ENCODE measurements at places on chromosomes 1 and 21.

- no peak for DNase-seq
Observed at GRCh38 chr21:45332981-45333582, 45.4 kb upstream of the POFUT2 start.

DNA sequence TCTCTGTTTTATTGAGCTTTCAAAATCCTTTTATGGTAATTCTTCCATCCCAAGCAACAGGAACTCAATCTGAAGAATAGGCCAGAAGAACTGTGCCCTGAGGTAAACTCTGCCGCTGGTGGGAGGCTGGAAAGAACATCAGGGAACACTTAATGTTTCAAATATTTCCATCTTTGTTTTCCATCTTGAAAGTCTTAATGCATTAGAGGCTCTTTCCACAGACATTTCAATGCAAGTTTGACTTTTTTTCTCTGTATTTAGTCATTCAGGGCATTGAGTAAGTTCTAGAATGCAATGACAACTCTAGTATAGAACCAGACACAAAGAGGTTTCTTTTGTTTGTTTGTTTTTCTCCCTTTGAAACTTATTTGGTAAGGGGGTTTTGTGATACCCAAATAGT lies 61.5 kb downstream of the KIAA0040 start:
- DNase-seq, result no peak

- no peak for DNase-seq
Observed at GRCh38 chr1:43292216-43292615, 6.8 kb upstream of the C1orf210 start.

- no peak for DNase-seq
Observed at GRCh38 chr1:80987106-80987505, 813.6 kb upstream of the ADGRL2 start.

- no peak for DNase-seq
Observed at GRCh38 chr21:42565206-42565810, 51.7 kb downstream of the SLC37A1 start.

GRCh38 chr21:14602382-14602958 lies 56.4 kb upstream of the SAMSN1 start:
- no peak for DNase-seq

DNA sequence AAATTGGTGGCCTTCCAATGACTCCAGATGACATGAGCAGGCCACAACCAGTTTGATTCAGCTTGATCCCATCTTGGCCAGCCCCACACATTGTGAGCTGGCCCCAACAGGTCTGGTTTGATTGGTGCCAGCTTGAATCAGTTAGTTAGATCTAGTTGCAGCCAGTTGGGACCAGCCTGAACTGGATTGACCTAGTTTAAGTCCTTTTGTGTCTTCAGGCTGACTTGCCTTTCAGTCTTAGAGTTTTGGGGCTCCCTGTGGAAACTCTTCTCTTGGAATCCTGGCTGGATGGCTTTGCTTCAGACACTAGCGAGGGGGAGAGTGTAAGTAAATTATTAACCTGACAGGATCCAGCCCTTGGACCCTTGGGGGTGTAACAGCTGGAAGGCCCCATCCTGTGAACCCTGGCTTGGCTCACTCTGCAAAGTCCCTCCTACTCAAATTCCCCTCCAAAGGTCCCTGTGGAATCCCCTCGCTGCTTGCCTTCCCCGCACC lies 36.2 kb upstream of the POU3F1 start:
- DNase-seq, result no peak

- no peak for DNase-seq
Observed at GRCh38 chr1:81377406-81377805, 423.3 kb upstream of the ADGRL2 start.

- DNase-seq, result no peak
Observed at GRCh38 chr21:31921079-31921478, 48.3 kb downstream of the HUNK start.

- DNase-seq, result no peak
Observed at GRCh38 chr1:168288311-168289052, 7.8 kb downstream of the TBX19 start.

DNA sequence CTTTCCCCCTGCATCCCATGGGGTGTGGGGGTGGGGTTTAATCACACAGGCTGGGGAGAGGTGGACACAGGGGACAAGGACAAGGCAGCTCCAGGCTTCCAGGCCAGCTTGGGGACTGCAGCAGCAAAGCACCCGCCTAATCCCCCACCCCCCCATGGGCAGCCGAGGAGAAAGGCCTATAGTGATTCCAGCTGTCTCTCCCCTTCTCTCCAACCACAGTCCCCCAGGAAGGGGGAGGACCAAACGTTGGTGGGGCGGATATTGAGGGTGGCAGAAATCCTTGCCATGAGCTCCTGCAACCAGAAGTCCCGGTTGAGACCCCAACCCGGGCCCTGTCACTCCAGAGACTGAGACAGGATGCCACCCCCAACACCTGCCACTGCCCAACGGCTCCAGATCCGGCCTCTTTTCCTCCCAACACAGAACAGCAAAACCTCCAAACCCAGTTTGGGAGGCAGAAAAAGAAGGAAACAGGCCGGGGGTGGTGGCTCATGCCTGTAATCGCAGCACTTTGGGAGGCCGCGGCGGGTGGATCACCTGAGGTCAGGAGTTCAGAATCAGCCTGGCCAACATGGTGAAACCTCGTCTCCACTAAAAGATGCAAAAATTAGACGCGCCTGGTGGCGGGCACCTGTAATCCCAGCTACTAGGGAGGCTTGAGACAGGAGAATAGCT lies 1.7 kb downstream of the EPHA2 start:
- no peak for DNase-seq

GRCh38 chr1:1206376-1206965 lies at the start of gene TNFRSF18:
Gene TNFRSF18, minus strand, starts transcription at chr1:1206592. Its CDS starts 21 bp downstream, at chr1:1206571.
- no peak for DNase-seq

GRCh38 chr21:44749759-44750674 lies 38.6 kb upstream of the TSPEAR start:
- DNase-seq, result no peak

- no peak for DNase-seq
Observed at GRCh38 chr1:179016706-179017382, 8.8 kb upstream of the FAM20B start.

DNA sequence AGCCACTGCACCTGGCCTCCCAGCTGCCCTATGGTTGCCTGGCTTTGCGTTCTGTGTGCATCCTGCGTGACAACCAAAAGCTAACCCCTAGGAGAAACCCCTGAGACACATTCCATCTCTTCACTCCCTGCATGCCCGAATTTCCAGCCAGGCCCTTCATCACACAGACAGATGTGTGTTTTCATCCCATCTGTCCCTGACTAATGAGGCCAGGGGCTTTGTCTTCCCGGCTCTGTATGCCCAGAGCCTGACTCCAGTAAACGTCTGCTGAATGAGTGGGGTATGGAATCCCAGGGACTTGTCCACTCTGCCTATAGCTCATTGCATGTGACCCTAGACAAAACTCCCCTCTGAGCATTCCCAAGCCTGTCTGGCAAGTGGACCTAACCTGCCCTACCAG lies 9.6 kb downstream of the ESPN start:
- no peak for DNase-seq

DNA sequence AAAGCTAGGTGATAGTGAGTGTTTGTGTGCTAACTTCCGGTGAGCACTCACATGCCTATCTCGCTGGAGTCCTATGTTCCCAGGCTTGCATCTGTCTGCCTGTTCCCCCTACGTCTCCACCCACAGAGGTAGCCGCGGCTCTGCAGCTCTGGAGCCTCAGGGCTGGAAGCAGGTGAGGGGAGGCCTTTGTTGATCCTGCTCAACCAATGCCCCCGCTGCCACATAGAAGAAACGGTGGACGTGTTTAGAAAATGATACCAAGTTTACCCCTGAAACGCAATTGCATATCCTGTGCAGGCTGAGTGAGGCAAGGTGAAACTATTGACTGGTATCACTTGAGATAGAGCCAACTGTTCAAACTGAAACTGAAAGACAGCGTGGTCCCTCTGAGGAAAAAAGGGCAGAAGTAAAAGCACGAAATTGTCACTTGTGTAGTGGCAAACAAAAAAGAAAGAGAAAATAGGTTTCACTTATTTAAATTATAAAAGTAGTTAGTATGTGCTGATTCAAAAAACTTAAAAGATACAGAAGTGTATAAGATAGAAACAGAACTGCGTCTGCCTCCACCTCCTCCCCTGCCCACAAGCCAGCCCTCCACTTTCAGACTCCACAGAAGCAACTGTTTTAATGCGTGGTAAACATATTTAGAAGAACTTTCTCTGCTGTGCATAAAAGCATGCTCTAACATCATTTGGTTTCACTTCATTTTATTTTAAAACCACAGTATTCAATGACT lies 38.6 kb upstream of the ETS2 start:
- peak; percentile 24 for DNase-seq

DNA sequence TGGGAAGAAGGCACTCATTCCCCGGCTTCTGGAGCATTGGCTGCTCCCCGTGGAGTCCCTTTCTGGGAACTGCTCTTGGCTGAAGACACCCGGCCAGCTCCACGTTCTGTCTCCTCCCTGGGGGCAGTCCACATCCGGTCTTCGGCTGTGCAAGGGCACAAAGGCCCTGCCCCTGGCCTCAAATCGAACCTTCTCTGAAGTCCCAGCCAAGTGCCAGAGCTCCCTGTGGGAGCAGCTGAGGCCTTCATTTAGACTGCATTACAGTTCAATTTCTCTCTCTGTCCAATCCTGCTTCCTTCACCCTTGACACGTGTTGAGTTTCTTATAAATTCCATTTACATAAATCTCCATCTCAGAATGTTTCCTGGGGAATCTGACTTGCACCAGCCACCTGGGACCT lies 132.9 kb upstream of the POU3F1 start:
- DNase-seq, result no peak

DNA sequence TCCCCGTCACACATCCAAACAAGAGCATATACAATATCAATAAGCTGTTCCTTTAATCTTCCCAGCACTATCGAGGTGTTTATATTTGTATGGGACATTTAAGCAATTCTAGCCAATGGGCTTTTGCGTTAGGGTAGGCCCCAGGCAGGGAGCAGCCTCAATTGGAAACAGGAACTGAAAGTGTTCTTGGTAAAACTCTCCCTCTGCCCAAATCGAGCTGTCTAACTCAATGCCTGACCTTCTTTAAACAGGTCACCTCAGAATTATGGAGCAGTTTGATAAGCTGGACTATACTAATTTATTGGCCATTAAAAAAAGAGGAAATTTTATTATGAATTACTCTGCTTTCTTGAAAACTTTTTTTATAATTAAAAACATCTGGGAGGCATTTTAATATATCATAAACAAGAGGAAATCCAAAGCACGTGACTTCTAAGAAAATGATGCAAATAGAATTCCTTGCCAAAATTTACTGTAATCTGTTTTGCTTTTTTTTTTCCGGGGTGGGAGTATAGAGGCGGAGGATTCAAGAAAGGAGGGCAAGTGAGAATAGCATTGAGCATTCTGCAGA lies 498.1 kb downstream of the LMO4 start:
- DNase-seq, result no peak

GRCh38 chr21:37273440-37273839 lies 6.3 kb upstream of the VPS26C start:
- DNase-seq, result no peak

GRCh38 chr1:211701733-211702132 lies 26.3 kb upstream of the NEK2 start:
- no peak for DNase-seq

DNA sequence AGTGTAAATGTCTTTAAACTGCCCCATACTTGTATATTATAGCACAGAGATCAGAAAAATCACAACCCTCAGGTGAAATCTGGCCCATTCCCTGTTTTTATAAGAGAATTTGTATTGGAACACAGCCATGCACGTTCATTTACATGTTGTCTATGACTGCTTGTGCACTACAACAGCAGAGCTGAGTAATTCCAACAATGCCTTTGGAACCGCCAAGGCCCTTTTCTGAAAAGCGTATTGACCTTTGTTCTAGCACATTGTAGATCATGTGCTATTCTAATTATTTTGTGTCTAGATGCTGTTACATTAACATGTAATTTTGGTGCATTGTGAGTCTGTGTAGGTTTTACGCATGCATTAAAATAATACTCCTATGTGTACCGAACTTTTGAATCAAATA lies 339.6 kb downstream of the CHRM3 start:
- no peak for DNase-seq

DNA sequence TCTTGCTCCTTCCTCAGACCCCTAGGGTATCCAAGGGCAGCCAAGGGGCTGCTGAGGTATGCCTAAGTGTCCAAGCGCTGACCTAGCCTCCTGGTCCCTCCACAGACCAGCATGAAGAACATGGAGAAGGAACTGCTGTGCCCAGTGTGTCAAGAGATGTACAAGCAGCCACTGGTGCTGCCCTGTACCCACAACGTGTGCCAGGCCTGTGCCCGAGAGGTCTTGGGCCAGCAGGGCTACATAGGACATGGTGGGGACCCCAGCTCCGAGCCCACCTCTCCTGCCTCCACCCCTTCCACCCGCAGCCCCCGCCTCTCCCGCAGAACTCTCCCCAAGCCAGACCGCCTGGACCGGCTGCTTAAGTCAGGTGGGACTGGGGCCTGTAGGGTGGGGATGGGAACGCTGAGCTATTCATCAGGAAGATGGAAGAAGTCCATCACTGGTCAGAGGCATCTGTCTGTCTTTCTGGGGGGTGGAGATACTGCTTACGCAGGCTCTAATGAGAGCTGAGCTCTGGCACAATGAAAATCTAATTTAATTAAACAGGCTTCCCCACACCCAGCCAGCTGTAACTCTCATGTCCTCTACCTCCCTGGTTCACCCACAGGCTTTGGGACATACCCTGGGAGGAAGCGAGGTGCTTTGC lies 1.8 kb downstream of the TRIM46 start:
- no peak for DNase-seq

- DNase-seq, result no peak
Observed at GRCh38 chr1:33402206-33402605, 28.7 kb downstream of the PHC2 start.

DNA sequence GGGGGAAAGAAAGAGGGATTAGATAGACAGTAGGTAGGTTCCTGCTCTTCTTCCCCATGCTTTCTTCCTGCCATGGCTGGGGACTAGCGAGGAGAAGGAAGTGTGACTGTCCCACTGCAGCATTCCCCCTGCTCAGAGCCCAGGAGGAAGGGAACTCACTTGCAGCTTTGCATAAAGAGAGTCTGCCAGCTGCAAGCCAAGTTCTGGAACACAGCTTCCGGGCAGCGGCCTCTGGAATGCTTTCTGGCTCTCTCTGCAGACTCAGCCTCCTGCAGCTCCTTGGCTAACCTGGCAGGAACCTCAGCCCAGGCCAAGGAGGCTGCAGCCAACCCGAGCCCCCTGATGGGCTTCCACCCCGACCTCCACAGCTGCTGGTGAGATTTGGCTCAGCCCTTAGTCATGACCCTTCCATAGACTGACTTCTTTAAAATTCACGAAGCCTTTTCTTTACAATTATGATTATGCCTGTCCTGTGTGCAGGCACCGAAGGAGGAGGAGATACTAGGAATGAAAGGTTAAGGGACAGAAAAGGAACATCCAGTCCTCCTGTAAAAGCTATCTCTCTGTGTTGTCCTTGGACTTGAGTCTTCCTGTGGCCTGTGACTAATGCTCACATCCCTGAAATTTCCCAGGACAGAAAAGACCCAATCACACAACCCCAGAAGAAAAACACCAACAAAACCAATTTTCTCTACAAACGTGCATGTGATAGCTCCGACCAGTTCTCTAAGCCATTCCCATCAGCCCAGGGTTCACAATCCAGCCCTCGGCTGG lies 108.2 kb upstream of the OLIG2 start:
- no peak for DNase-seq

- no peak for DNase-seq
Observed at GRCh38 chr21:20646431-20647165, 351.6 kb upstream of the NCAM2 start.

Measured in activated T-cell treated with anti-CD3 and anti-CD28 coated beads for 4 hours (primary cell).